ENCODE measurements at places on chromosomes 2 and 18.
A peak's percentile ranks its signal among the peaks of the same experiment; 100 is the strongest.

DNA sequence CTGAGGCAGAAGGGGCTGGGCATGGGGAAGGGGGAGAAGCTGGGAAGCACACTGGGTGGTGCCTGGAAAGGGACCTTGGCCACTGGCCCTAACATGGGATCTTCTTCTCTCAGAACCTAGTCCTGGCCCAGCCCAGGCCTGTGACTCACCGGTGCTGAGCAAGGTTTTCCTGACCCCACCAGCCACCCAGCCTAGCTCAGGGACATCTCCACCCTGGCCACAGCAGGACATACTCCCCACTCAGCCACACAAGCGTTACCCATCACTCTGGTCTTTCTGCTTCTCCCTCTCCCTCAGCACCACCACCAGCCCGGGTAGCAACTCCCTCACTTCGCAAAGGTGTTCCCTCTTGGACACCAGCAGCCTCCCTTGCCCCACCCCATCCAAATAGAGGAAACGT is 22.8 kb downstream of the TNS1 start:
- DNase-seq: peak; percentile 90

DNA sequence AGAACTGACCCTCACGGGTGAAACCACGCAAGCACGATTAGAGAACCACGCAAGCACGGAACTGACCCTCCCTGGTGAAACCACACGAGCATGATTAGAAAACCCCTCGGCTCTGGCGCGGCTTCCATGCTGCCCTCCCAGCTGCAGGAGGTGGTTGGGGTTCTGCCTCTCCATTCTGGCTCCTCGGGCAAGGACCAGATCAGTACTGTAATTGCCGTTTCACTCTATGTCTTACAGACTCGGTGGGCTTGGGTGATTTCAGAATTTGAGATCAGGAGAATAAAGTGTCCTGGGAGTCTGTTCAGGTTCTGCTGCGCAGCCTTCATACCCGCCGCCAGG is 58.3 kb upstream of the KCNG2 start:
- peak; percentile 27 for DNase-seq

GRCh38 chr2:239824046-239824694 is 201.0 kb downstream of the NDUFA10 start:
- peak; percentile 21 for DNase-seq

DNA sequence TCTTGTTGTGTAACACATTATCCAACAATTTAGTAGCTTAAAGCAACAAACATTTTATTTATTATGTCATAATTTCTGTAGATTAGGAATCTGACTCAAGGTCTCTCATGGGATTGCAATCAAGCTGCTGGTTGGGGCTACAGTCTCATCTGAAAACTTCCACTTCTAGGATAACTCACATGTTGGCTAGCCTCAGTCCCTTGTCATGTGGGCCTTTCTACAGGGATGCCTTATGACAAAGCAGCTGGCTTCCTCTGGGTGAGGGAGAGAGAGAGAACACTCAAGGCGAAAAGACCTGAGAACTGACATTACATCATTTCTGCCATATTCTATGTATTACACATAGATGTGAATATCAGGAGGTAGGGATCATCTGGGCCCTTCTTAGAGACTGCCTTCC is 317.9 kb upstream of the VRK2 start:
- DNase-seq: no peak

GRCh38 chr2:68434981-68435380 is 32.1 kb downstream of the FBXO48 start:
- DNase-seq: no peak

DNA sequence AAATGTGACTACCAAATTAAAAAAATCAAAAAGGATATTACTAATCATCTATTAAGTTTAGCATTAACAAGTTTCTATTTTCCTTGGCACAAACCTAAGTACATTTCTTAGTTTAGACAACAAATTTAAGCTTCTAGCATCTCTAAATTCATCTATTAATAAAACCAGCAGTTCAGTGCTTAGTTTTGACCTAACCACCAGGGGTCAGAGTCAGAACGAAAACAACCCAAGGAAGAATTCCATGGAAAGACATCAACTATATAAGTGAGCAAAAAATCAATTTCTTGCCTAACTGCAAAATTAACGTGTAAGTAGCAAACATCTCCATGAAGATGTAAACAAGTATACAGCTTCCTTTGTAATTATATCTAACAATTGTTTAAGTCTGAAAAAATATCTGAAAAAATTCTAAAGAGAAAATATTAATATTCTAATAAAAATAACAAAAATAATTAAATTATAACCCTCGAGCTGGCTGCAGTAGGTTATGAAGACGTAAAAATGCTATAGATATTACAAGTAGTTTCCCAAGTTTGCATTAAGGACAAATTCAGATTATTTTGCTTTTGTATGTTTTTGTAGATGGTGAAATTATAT is 83.7 kb downstream of the CERKL start:
- no peak for DNase-seq

DNA sequence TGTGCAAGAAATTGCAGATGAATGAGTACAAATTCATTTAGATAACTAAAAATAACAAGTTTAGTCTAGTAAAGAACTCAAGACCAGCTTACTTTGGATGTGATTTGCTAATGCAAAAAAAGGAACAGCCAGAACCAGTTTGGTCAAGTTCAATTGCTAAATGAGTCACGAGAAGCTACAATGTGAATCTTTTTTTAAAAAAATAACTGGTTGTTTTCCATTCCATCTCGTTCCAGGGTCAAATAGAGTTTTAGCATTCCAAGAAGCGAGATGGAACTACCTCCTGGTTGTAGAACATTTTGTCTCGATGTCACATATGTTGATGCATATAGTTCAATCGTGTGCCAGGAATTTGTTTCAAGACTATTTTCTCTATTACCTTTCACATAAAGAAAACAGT is 65.0 kb upstream of the IKZF2 start:
- DNase-seq: peak; percentile 34

GRCh38 chr2:168988755-168989154 is 42.4 kb downstream of the ABCB11 start:
- DNase-seq: no peak

GRCh38 chr2:238864207-238865014 is 16.5 kb downstream of the TWIST2 start:
- DNase-seq: peak; percentile 100

DNA sequence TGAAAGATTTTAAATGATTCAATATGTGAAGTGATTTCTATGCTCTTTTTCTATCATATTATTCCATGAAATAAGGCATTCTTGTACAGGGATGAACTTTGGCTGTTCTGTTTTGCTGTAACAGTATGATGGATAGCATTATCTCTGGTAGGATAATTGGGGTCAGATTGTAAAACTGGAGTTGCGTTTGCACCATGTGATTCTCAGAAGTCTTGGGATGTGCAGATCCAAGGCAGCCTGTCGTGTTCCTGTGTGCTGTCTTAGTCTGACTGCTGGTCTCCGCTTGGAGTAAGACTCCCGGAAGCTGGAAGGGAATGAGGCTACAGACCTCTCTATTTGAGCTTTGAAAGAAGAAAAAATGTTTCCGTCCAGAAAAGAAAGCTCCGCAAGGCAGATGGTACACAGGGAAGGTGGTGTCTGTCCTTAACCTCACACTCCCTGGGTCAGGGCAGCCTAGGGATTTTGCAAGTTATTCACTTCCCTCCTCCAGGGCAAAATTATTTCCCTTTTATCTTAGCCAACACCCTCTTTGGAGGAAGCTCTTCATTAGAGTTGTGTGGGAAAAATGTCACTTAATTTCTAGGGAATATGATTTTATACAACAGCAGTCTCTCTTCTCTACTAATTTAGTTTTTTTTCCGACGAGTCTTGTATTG is 250.6 kb downstream of the PTPRM start:
- DNase-seq: no peak

DNA sequence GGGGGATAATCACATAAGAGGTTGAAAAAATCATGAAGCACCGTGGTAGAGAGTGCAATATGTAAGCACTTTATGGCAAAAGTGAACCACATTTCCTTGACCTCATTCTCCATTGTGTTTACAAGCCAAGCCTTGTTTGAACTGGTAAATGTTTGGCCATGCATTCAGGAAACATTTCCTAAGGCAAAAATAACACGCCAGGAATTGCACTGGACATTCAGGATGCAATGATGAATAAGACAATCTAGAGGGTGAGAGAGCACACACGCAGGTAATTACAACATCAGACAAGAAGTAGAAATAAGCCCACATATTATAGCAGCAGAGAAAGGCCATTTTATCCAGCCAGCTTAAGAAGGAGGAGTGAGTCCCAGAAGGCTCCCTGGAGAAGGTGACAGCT is 218.0 kb upstream of the OSR1 start:
- DNase-seq: no peak

DNA sequence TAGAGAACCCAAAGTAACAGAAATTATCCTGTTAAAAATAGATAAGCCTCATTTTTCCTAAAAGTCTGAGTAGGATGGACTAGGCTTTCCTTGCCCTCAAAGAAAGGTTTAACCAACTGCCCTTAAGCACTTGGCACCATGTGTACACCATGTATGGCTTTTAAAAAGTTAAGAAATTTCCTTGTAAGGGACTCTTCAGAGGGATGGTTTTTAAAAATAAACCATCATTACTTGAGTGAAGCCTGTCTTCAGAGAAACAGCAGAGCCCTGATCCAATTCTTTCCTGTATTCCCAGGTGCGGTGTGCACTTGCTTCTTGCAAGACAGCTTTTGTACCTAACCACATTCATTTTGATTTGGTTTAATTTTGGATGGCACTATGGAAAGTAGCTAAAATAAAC is 1.1 kb upstream of the NEMP2 start:
- peak; percentile 49 for DNase-seq

DNA sequence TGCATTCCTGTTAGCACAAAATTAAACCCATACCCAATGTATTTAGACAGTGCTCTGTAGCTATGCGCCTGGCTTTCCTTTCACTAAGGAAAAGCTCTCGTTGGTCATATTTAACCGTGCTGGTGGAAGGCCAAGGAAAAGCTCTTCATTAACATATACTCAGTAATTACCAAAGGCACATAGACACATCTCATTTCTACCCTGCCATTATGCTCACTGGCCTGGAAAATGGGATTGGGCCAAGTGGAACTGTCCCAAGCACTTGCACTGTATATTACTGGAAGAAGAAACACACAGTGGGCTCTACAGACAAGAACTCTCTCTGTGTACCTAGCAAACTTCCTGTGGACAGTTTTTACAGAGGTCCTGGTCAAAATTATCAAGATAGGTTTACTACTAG is 274.4 kb downstream of the ERBB4 start:
- DNase-seq: no peak

DNA sequence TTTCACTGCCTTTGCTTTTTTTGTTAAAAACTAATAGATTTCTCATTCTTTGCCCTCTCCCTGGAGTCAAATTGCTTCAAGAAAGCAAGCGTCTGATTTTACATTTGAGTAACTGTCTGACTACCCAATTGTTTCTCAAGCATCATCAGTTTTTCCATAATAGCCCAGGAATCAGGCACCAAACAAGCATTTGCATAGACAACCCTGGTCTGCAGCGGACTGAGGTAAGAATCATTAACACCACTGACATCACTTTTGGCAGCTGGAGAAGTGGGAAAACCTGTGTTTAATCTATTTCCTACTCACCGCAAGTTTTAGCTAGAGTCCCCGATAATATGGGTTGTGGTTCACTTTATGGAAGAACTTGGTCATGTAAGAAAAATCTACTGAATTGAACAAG is 55.7 kb downstream of the IRS1 start:
- DNase-seq: no peak

- peak; percentile 95 for DNase-seq
Observed at GRCh38 chr2:238784671-238785527, 63.0 kb upstream of the TWIST2 start.

- no peak for DNase-seq
Observed at GRCh38 chr2:211611061-211611518, 927.5 kb downstream of the ERBB4 start.

- DNase-seq: peak; percentile 71
Observed at GRCh38 chr2:119732601-119733164, 27.0 kb upstream of the PTPN4 start.

DNA sequence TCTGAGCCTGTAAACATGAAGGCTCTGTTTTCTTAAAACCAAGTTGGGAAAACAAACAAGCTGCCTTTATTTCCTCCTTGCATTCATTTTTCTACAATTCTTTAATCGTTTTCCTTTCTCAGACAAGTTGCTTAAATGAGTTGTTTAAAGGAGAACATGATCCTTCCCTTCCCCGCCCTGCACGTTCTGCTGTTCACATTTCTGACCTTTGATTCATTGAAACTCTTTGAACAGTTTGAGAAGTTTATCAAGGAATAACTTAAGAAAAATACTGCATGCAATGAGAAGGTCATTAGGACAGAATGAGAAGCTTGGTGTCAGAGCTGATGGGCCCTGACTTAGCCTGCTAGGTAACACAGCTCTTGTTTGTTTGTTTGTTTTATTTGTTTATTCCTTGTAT is 181.6 kb downstream of the PARD3B start:
- no peak for DNase-seq

DNA sequence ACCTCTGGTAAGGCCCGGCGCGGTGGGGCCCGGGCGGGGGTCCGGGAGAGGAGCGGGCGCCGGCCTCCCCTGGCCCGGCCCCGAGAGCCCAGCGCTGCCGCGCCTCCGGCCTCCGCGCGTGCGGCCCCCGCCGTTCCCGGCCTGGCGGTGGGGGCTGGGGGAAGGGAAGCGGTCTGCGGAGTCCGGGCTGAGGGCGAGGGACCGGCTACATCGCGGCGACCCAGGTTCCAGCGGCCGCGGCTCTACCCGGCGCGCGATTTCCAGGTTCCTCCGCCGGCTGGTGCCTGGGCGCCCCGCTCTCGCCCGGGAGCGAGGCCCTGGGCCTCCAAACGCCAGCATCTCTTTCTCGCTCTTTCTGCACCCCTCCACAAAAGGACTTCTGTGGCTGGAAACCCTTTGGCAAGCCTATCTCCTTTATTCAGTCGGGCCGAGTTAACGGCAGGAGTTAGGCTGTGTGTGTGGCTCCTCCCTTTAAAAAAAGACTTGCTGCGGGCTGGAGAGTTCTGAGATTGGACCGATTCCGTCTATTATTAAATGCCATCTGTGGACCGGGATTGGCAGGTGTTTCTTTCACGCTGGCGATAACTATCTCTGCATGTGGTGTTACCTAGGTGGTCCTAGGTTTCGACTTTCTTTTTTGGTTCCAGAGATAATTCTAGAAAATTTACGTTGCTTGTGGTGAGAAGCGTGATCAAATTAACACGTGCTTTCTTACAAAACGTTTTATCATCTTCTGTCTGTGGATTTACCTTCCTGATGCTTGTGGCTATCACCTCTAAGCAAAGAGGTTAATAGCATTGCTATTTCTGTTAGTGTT is 592 bp downstream of the ME2 start:
- DNase-seq: peak; percentile 79
